ENCODE measurements at places on chromosomes 11 and 22.

GRCh38 chr11:120710354-120711131, 199.0 kb downstream of the GRIK4 start:
- no peak for DNase-seq

DNA sequence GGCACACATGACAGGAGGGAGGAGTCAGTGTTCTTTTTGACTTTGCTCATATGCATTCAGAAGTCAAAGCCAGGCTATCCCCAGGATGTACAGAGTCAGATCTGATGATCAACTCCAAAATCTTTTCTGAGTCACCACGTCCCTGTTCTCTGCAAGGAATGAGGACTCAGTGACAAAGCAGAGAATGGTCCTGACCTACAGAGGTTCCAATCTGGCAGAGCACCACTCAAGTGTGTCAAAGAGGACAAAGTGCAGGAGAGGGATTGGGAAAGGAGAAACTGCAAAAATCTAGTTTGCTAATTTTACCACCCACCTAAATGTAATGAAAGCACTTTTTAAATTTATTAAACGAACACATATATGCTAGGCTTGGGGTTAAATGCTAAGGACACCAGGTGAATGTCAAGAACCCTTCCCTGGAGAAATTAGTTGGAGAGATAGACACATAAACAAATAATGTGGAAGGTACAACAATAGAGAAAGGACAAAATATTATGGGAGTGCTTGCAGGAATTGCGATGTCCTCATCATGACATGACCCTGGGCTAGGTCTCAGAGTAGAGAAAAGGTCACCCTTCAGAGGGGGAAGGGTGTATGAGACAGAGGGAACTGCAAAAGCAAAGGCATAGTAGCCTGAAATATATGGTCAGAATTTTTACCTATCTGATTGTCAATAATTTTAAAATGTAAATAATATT, 56.3 kb downstream of the MTNR1B start:
- no peak for DNase-seq

GRCh38 chr11:626475-627307, at the start of gene SCT:
Gene SCT, minus strand, starts transcription at chr11:627181. Its CDS starts 38 bp downstream, at chr11:627143.
- no peak for DNase-seq

DNA sequence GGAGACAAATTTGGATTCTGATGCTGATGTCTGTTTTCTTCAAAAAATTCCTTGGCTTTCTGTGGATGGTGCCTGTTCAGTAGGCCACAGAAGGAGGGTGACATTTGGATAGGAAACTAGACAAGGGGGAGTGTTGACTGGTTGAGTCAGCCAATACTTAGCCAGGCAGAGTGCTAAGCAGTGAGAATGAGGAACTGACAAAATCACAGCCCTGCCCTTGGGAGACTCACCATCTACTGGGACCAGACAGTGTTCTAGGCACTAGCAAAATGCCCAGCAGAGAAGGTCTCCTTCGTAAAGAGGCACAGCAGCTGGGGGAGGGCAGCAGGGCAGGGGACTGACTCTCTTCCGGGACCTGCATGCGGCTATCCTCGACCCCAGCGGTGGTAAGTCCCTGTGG, 190.2 kb downstream of the DSCAML1 start:
- no peak for DNase-seq

DNA sequence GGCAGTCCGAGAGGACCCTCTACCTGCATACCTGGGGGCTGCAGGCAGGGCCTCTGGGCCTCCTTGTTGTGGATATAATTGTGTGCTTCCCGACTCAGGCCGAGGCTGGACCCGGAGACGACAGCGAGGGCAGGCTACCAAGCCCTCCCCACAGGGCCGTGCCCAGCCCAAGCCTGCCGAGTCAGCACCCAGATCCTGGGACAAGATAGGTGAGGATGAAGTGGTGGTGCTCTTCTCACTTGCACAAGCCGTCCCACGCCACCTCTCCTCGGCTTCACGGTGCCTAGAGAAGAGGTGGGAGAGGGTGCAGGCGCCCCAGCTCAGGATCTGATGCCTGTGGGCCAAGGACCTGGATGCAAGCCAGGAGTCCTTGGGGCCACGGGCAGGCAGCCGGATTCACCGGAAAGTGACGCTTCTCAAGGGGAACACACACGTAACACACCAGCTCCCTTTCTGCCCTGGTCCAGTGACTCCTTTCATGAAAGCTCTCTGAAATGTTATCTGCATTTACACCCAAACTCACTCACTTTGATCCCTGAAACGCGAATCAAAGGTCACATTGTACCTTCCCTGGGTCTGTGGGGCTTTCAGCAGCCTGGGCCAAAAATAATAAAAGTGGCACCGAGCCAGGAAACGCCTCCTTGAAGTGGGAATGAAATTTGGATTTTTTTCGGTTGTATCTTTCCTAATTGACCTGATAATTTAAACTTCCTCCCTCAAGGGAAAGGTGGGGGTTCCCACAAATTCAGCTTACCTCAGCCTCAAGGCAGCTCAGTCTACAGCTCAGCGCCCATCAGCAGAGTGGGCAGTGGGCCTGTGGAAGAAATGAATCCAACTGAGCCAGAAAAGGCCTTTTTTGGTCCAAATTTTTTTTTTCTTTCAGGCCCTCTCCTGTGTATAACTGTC, 1.1 kb upstream of the GNB1L start:
- peak; percentile 39 for DNase-seq

- DNase-seq, result peak; percentile 63
These were observed 56.6 kb upstream of the FDX1 start for GRCh38 chr11:110373051-110373702.

- DNase-seq, result no peak
These were observed 44.1 kb downstream of the GNB1L start for GRCh38 chr22:19810381-19811201.

GRCh38 chr11:105000167-105000566, 22.8 kb downstream of the CASP5 start:
- DNase-seq, result no peak

GRCh38 chr11:31449040-31449439, 60.4 kb downstream of the IMMP1L start:
- DNase-seq, result no peak

DNA sequence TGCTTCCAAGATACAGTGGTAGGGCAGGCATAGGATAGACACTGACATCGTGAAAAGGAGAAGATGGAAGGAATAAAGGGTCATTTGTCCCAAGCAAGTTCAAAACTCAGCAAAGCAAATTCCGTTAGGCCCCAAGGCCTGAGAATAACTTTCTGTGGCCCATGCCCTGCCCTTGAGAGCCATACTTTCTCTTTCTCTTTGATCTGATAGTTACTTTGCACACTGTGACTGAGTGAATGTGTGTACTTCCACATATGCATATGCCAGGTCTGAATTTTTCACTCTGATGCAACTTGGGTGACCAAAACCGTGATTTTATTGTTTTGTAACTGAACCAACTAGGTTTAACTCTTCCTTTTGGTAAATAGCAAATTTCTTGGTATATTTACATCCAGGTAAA, 371.5 kb downstream of the RAB38 start:
- DNase-seq, result no peak

DNA sequence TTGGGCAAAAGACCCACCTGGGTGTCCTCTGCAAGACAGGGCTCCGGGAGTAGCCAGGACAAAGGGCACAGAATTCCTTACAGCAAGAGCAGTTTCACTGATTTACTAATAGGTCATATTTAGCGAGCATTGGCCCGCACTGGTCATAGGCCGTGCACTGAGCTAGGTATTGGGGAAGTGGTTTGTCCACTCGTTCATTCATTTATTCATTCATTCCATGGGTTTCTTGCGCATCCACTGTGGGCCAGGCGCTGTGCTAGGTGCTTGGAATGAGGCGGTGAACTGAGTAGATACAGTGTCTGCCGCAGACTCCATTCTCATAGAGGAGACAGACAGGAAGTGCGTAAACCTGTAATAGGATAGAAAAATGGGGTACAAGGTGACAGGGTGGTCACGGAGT, 13.2 kb upstream of the LINC01488 start:
- DNase-seq, result no peak

GRCh38 chr22:21020802-21021429, 6.0 kb downstream of the P2RX6 start:
- DNase-seq, result no peak

- no peak for DNase-seq
These were observed 48.2 kb downstream of the GLYATL2 start for GRCh38 chr11:58796333-58796732.

DNA sequence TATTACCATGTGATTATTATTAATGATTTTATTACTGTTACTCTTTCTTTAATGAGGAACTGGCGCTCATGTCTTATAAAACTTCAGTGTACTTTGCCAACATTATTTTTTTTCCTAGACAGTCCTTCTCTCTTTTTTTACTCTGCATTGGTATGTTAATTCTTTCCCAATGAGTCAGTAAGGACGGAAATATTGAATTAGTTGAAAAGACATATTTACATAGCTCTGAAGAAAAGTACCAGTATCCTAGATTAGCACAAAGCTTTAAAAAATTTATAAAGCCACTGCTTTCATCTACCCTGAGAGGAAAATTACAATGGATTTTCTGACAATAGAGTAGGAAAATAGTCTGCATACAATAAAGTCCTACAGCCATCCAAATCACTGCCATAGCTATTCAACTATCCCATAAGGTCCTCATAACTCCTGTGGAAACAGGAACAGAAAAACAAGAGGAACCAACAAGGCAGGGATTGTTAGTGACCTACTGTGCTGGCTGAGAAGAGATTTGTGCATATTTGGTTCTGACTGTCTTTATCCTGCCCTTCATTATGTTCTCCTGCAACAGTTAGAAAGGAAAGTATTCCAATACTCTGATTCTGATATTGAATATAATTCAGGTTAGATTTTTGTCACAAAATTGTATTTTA, 314.4 kb downstream of the AASDHPPT start:
- no peak for DNase-seq

DNA sequence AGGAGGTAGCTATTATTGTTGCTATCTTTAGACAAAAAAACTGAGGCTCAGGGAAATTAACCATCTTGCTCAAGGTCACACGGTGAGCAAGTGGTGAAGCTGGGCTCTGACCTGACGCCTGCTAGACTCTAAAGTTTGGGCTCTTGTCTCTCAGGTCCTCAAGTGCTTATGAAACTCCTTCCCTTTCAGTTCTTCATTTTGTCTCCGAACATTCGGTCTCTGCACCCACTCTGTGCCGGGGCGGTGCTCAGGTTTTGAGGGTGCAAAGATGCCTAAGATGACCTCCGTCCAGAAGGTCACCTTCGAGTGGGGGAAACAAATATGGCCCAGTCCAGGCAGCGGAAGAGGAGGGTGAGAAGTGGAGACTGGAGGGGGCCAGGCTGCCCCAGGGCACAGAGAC, 16.0 kb downstream of the OVOL1 start:
- DNase-seq, result no peak

- no peak for DNase-seq
These were observed 6.3 kb upstream of the PYGM start for GRCh38 chr11:64765851-64766665.

DNA sequence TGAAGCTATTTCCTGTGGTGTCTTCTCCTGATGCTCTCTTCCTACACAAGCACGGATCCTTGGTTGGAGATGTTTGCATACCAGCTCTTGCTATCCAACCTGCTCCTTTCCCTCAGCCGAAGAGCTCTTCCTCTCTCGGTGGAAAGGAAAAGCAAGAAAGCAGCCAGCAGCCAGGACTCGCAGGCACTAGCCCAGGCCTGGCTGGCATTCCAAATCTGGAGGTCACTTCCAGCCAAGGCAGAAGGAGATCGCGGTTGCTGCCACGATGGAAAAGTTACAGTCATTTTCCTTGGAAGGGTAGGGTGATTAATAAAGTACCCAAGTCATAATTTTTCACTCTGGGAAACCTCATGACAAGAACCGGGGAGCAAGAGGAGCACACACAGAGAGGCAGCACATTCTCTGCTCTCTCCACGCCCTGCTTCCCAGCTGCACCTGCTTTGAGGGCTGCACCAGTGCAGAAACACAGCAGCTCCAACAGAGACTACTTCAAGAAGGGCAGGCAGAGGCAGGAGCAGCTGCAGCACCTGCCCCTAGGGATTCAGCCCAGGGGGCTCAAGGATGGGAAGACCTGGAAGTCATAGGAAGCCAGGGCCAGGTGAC, 399.3 kb downstream of the CADM1 start:
- no peak for DNase-seq

Data from stimulated activated effector memory CD8-positive, alpha-beta T cell treated with anti-CD3 and anti-CD28 coated beads, Interleukin-12 subunit alpha, Interleukin-12 subunit beta, amount 100 ng/mL, for 72 hours (primary cell).